Activated T-helper 9 cell treated with anti-CD3 and anti-CD28 coated beads, Interleukin-2, amount 50 U/mL, for 16 hours (primary cell): ENCODE measurements at places on chromosomes 5 and 9.

- DNase-seq = no peak
Measured at GRCh38 chr5:53907827-53908226, 347.4 kb downstream of the NDUFS4 start.

GRCh38 chr9:134959971-134960310 lies 42.2 kb upstream of the FCN1 start:
- DNase-seq = no peak

- no peak for DNase-seq
Measured at GRCh38 chr9:137499858-137500661, 40.9 kb upstream of the NSMF start.

DNA sequence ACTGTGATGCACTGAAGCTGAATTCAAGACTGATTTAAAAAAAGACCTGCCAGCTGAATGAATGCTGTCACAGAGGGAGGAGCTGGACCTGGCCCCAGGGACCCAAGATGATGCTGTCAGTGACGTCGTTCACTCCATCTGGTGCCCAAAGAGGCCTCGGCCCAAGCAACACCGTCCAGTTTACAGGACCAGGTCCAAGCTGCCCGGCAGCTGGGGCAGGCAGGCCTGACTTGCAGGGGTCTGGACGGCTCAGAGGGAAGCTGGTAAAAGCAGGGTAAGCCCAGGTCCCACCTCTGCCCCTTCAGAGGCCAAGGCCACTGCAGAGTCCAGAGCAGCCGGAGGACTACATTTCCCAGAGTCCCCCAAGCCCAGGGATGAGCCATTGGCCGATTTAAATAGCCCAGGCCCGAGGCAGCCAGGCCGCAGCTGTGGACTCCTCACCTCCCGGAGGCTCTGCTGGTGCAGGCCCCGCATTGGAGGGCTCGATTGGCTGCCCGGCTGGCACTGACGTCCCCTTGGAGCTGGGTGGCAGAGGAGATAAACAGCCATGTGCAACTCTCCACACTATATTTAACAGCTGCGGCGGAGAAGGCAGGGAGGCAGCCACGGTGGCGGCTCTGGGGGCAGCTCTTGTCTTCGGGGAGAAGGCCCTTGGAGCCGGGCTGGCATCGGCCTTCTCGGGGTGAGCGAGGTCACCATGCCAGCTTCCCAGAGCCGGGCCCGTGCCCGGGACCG lies at the start of gene PLPP7:
Gene PLPP7 (plus strand): TSS at position 423 of the 735 bp plus-strand sequence. CDS start 275 bp downstream, at position 698.
- no peak for DNase-seq

DNA sequence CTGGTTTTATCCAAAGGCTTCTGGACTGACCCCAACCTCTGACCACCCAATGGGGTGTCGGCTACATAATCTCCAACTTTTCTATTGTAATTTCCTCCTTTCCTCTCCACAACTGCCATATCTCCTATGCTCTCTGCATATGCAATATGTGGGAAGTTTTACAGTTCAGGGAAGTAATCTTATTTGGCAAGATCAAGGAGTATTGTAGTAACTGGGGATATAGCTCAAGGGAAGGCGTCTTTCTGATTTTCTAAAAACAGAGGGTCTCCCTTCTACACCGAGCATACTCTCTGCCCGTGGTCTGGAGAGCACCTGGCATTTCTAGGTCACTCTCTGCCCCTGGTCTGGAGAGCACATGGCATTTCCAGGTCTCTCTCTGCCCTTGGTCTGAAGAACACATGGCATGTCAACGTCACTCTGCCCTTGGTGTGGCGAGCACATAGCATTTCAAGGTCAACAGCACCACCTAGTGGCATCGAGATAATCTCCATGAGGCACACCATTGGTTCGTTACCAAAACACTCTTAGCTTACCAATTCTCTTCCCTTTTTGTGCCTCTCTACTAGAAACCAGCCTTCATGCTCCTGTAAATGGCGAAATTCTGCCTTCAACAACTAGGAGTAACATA lies 616.4 kb upstream of the NUDT12 start:
- no peak for DNase-seq

DNA sequence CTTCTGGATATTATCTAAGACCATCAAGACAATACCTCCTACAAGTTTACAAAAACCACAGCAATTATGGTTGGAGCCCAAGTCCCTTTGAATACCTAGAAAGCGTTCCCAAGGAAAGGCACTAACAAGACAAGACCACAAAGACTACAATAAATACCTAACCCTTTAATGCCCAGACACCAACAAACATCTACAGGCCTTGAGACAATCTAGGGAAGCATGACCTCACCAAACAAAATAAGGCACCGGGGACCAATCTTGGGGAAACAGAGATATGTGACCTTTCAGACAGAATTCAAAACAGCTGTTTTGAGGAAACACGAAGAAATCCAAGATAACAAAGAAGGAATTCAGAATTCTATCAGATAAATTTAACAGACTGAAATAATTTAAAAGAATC lies 37.8 kb downstream of the OXCT1 start:
- DNase-seq = no peak

- no peak for DNase-seq
Measured at GRCh38 chr5:129460672-129460935, 506 bp downstream of the ADAMTS19 start.

GRCh38 chr9:107438211-107439031 lies 51.1 kb downstream of the KLF4 start:
- DNase-seq = no peak

DNA sequence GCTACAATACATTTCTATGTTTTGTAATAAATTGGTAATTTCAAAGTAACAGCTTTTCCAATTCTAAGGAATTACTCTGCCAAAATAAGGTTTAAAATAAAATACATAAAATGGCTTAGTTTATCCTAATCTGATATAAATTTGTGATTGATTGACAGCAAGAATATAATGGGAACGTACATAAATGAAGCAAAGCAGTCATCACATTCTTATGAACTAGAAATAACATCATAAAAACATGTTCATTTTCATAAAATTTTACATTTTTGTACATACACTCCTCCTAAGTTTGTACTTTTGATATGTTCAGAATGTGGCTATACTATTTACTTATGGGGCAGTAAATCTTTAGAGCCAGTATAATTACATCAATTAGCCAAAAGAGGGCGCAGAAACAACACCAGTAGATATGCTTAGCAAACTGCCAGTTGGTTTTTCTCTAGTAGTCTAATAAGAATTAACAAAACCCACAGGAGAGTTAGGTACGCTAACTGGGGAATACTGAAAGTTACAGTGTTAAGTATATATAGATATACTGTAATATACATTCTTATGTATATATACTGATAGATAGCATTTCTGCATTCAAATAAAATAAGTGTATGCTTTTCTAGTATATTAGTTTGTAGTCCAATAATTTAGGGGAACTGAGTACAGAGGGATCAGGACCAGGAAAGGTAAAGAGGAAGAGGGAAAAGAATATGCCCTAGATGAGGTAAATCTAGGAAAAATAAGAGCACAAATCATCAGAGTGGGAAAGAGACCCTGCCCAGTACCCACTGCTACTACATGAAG lies 76.8 kb downstream of the ZDHHC21 start:
- no peak for DNase-seq

GRCh38 chr5:171688696-171689495 lies 96.7 kb upstream of the SMIM23 start:
- no peak for DNase-seq

DNA sequence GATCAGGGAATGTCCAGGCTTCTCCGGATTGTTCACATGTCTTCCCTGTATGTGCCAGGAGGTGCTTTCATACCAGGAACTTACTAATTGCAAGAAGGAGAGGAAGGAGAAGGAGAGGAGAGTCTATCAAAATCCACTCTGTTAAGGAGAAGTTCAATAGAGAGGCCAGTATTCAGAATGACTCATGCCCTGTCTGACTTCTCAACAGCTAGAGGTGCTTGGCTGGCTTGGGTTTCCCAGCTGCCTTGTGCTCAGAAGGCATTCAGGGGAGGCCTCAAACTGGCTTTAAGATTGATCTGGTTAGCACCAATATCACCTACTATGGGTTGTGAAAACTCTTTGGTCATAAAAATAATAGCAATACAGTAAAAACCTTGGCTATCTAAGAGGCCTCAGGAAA lies 167.9 kb upstream of the GLRA1 start:
- DNase-seq = no peak

DNA sequence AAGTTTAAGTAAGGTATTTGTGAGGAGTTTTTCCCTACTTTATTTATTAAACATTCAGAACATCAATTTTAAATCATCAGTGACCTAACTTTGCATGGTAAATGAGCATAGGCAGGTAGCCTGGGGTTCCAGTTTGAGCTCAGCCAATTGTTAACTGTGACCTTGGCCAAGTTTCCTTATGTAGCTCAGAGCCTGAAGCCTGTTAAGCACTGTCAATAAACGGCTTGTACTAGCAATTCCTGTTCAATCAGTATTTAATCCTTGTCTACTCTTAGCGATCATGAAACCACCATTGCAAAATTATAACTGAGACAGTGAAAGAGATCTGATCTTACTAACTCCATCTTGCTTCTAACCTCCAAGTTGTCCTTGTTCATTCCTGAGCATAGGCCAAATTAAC lies 4.7 kb upstream of the SOWAHA start:
- DNase-seq = no peak

GRCh38 chr5:36878392-36879082 lies 2.0 kb downstream of the NIPBL start:
- DNase-seq = no peak

DNA sequence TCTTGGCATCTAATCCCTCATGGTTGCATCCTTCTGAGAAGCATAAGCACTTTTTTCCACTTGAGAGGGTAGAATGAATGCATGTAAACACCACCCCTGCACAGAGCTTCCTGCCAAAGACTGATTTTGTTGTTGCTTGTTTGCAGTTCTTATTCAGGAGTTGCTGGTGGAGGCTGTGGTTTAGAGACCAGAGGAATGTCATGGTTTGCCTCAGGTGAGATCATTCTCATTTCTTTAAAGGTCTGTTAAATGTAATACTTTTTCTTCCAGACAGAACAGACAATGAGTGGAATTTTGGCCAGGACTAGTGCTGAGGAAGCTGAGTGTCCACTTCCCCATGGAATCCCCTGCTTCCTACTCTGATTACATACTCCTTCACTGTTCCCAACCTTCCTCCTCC lies 3.2 kb upstream of the TNC start:
- DNase-seq = no peak

DNA sequence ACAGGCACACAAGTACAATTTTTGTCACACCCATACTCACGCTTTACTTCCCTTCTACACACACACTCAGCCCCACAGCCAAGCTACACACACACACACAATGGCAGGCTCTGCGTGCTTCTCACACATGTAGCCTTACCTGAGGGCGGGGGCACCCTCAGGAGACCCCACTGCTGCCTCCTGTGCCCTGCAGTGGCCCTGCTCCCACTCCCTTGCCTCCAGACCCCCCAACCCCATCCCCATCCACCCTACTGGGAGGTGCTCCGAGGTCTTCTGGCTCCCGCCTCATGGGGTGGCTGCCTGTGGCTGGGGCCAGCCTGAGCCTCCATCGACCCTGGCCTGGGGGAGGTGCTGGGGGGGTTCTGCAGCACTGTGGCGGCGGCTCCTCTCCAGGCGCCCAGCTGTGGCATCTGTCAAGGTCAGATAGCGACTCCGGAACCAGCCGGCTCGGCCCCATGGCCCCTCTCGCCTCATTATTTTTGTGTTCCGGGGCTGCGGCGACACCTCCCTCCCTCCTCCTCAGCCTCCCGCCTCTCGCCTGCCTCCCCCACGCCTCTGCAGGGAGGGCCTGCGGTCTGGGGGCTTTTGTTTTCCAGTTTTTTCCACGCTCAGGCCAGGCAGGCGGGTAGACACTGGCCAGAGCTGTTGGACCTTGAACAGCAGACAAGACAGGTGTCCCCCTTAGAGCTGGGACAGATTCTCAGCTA lies 21.7 kb downstream of the CXXC5 start:
- DNase-seq = no peak

GRCh38 chr5:157611571-157612476 lies 36.2 kb upstream of the ADAM19 start:
- DNase-seq = no peak

DNA sequence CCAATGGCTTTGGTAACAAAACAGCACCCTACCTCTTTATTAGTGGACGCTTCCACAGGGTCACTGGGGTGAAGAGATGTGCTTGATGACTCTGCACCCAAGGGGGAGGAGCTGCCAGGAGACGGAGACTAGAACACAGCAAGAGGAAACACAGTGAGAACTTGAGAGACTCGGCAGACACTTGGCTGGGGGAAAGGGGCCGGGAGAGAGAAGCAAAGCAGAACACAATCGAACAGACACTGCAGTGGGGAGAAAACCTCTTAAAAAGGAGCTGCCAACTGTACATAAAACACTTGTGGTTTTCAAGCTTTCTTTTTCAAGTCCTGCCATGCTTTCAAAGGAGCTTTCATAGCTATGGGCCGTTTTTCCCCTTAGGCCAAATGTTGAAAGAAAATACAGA lies 151.0 kb downstream of the ENTREP1 start:
- no peak for DNase-seq
